Activated T-helper 2 cell treated with anti-CD3 and anti-CD28 coated beads, Interferon-gamma antibody, Interleukin-2, Interleukin-4, amounts not matched to agents 10 μg/mL and 5 μg/mL and 100 μg/mL, durations not matched to agents 14 hours and 24 hours and 36 hours (primary cell): ENCODE measurements at places on chromosomes 2 and 18. TPM values are rescaled to one million over a fixed set of nuclear protein-coding genes. Genes with fewer than 3 reads are reported as not detected.

GRCh38 chr2:181178823-181179412 is 198.5 kb downstream of the UBE2E3 start:
- DNase-seq: no peak

DNA sequence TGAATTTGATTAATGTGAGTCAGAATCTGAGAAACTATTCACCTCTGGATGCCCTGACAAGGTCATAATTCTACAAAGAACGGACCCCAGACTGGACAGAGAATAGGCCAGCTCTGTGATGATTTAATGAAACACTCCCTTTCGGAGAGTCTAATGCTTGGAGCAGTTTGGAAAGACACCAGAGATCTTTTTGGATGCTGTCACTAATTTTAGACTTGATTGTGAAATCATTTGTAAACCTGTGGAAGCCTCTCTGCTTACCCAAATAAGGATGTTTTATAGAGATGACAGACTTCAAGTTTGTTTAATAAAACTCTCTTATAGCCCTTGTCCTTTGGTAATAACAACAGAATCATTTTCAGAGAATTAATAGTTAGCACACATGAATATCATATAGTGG is 83.5 kb downstream of the MYL12B start:
- DNase-seq: no peak

DNA sequence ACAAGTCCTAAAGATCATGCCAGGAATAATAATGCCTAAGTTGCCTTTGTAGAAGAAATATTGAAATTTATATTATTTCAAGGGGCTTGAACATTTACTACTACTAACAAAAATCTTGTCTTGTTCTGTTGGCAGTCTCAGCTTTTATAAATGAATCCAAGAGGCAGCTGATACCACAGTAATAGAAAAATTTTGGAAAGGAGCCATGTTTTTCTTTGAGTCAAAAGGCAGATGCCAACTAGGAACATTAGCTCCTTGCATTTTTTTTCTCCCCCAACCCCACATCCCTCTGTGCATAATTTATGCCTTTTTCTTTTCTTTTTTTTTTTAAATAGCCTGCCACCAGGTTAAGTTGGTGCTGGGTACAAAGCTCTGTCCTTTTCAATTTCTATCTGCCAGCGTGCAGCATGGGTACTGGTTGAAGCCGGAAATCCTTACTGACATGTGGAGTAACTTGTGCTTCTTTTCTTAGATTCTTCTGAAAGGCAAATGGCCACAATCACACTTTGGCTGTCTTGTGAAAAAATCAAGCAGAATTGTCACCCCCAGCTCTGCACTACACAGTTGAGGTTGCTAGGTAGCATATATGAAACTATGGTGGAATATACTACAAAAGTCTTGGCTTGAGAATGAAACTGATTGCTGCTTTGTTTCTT is 98.8 kb downstream of the RHBDD1 start:
- DNase-seq: no peak

DNA sequence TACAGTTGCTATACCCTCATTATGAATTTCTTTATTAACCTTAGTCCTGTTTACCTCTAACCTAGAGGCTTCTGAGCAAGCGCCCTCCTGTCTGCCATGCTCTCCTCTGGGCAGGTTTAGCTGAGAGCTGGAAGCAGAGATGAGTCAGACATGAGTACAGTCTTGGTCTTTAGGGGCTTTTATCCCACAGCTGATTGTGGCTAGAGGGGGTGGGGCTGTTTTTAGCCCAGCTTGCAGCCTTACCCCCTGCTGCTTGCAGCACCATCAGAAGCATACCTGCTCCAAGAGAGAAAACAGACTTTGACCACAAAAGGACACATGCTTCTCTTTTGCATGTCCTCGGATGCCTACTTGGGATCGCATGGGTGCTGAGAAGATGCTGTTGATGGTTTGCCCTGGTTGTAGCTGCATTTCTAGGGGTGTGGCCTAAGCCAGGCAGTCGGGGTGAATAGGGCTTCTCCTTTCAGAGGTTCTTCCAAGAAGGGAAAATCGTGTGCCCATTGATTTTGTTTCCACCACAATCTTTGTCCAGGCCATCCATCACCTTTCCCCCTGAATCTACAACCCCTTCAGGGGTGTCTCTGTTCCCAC is 115.0 kb upstream of the LGALSL start:
- no peak for DNase-seq

The LOXHD1 gene
- total RNA-seq: not detected in 2 replicates

- DNase-seq: no peak
Observed at GRCh38 chr18:38023871-38024270, 458.3 kb upstream of the CELF4 start.

The PTPRN gene
- total RNA-seq: 1.1 and 1.6 TPM in 2 replicates

- no peak for DNase-seq
Observed at GRCh38 chr2:108594132-108594981, 60.1 kb downstream of the LIMS1 start.

The SP100 gene
- total RNA-seq: 153 and 158 TPM in 2 replicates

- no peak for DNase-seq
Observed at GRCh38 chr2:3914241-3914640, 210.9 kb downstream of the DCDC2C start.

The GRB14 gene
- not detected in 2 replicates for total RNA-seq
